GM12892 (cell line): ENCODE measurements at places on chromosomes 1 and 21.

GRCh38 chr1:232302376-232303221 lies 327.3 kb downstream of the SIPA1L2 start:
- DNase-seq: no peak

- peak; percentile 1 for DNase-seq
Observed at GRCh38 chr1:228095938-228096337, 7.2 kb downstream of the C1orf35 start.

DNA sequence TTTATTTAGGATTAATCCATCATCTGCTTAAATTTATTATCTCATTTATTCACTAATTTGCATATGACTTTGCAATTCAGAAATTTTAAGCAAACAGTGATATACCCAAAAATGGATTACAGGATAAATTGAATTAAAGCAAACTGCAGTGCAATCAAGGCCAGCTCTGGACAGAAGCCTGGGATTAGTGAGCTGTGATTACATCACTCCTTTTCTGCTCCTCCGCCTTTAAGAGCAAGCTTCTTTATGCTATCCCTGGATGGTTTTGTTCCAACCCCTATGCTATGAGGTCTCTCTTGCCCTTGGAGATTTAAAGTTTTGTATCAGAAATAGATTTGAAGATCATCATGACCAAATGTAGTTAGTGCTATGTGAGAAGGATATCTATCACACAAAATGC lies 32.6 kb downstream of the GPR52 start:
- DNase-seq: no peak

GRCh38 chr1:177830531-177831135 lies 139.2 kb downstream of the SEC16B start:
- DNase-seq: no peak

DNA sequence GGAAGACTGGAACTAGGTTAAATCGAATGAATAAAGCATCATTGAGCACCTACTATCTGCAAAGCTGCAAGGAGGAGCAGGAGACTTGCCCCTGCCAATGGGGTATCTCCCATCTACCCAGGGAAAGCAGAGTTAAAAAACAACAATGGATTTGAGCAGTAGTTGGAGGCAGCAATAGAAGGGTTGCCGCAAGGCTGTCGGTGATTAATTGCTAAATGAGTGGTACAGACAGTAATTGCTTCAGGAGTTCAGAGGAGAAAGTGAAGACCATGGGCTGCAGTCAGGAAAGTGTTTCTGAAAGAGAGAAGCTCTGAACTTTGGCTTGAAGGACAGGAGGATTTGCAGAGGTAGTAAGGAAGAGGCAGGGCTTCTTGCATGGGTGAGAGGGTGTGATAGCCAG lies 152.9 kb downstream of the ACTL8 start:
- no peak for DNase-seq

GRCh38 chr21:38930853-38931252 lies 125.1 kb downstream of the ETS2 start:
- no peak for DNase-seq

DNA sequence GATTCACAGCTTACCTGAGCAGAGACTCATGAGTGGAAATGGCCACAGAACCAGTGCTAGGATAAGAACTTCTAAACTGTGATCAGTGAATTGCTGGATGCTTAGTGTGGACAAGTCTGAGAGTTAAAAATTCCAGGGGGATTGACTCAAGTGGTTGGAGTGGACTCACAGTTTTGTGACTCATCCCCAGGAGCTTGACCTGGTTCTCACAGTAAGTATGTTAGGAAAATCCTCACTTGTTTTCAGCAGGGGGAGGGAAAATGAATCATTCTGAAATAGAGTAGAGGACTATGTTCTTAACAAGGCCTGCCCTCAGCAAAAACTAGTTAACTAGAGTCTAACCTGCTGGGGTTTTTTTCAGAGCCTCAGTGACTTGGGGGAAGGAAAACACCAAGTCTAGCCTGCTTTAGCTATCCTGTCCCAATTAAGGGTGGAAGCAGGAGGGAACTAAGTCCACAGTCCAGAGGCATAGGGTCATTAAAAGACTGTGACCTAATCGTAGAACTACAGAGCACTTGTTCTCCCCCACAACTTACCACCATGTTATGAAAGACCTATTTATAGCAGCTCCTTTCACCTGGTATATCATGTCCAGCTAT lies 6.1 kb upstream of the CDC73 start:
- no peak for DNase-seq

GRCh38 chr1:228465571-228466146 lies 21.5 kb upstream of the RNF187 start:
- DNase-seq: no peak

GRCh38 chr1:161008869-161009510 lies 12.0 kb downstream of the F11R start:
- no peak for DNase-seq

DNA sequence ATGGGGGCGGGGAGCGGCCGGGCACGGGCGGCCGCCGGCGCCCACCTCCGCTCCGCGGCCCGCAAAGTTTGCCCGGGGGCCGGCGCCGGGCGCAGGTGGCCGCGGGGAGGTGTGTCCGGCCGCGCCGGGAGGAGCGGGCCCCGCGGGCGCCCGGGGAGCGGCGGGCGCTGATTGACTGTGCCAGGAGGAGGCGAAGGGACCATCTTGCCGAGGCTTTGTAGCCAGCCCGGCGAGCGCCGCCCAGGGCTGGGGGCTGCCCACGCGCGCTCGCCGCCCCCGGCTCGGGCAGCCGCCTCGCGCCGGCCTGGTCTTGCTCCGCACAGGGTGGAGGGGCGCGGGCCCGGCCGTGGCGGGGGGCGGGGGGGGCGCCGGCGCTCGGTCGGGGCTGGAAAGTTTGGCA lies 432 bp downstream of the EPHB2 start:
- DNase-seq: no peak

DNA sequence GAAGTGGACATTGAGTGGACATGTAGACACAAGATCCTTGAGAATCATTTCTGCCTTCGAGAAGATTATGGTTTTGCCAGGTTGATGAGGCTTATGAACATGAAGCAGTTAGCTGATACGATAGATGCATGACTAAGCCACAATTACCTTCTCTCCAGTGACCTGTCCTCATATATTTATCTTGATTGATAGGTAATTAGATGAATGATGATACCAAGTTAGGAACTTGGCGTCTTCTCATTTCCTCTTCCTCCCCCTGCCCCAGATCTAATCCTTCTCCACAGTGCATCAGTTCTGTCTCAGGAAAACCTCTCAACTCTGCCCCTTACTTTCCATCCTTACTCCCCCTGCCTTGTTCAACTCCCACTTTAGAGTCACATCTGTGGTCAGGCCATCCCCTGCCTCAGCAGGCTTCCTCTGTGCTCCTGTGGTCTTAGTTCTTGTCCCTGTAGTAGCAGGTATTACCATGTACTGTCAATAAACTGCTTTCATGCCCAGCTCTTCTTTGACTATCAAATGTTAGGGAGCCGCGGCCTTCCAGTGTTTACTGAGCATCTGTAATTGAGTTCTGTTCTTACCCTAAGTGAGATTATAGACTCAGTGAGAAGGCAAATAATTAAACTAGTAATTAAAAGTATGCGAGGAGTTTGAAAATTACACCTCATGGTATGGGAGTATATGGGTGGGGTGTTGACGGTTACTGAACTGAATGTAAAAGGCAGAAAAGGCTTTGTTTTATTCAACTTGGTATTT lies 5.1 kb downstream of the ST6GALNAC3 start:
- no peak for DNase-seq

DNA sequence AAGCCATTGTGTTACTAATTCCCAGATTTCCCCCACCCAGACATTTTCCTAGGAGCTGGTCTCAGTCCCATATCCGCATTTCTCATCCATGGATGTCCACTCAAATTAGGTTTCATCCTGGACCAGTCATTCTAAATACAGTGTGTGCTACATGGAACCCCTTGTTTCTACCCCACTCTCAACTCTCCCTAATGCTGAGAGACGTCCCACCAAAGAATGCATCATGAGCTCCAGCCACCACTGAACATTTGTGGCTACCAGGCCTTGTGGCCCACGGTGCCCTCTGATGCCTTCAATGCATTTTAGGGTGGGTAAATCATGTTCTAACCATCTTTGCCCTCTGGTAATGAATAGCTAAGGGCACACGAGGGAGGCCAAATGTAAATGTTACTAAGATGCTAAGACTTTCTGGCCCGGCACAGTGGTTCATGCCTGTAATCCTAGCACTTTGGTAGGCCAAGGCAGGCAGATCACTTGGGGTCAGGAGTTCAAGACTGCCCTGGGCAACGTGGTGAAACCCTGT lies 13.3 kb upstream of the RAB42 start:
- DNase-seq: no peak

DNA sequence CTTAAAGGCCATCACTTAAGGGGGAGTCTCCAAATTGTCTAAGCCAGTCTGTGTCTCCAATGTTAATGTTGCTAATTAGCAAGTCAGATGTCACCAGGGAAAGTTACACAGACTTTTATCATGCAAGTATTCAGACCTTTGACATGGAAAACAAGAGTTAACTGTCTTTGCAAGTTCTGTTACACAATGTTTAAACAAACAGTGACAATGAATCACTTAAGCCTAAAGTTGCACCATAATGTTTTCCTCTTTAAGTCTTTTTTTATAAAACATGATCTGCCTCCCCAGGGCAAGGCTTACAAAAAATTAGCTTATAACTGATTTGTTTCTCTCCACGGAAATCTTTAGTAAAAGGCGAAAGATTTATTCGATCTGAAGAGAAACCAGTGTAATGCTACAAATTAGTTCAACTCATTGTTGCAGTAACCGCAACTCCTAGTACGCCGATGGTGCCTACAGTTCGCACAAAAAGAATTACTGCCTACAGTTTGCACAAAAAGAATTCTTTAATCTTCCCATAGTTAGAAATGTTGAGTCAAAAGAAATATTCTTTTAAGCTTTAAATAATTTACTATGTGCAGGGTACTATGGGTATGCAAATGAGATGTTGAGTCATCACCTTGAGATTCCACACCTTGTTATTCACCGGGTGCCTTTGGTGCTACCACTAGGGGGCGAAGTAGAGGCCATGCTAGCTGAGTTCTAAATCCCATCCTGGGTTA lies 45.3 kb downstream of the HHAT start:
- no peak for DNase-seq

DNA sequence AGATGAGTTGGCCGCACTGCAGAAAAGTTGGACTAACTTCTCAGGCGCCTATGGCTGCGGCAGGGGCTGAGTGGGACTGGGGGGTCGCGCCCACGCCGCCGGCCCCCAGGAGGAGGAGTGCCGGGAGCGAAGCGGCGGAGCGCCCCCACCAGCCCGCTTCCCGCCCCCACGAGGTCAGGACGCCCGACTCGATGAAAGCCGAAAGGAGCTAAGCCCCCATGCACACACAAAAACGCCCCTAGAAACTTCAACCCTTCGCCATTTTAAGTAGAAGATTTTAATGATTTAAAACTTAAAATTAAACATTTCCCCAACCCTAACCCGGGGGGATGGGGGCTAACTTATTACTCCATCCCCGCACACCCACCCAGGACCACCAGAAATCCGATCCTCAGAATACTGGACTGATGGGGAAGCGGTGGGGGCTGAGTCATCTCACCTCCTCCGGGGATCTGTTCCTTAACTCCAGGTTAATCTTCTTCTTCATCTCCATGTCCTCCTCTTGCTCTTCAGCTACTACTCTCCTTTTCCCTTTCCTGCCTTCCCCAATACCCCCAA lies 539 bp downstream of the ANP32E start:
- DNase-seq: no peak

DNA sequence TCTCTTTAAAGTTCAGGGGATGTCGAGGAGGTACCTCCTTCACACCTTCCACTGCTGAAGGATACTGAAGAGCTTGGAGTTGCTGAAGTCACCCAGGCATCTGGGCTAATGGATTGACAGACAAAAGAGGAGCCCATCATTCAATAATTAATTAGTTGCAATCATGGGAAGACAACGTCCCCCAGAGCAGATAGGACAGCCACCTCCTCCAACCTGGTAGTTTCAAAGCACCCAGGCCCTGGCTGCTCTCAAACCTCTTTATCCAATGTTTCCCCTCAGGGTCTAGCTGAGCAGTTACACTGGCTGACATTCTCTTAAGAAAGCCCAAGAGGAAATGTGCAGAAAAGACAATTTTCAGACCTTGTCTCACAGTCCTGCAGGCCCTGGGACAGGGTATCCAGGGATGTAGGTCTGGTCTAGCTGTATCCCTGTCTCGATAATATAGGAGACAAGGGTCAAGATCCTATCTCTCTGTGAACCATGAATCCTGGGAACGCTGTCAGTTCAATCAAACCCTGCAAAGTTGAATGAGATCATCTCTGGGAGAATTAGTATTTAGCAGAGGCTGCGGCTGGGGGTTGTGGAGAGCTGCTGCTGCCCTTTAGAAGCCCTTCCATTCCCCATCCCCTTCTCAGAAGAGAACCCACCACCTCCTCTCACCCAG lies 1.1 kb downstream of the TSPAN2 start:
- DNase-seq: no peak

DNA sequence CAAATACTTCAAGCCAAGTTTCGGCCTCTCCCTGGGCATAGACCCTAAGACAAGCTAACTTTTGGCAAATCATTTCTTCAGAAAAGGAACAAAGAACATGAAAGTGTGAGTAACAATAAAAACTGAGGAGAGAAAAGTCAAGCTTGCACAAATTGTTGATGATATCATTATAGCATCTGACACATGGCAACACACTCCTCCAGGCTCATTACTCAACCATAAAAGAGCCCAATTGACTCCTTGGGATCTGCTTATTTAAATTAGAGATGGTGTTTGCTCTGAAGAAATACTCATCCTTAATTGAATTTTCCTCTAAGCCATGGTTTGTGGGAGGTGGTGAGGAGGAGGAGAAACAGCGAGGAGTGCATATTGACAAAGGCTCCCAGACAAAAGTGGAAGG lies 54.5 kb downstream of the TNFSF4 start:
- DNase-seq: no peak

- peak; percentile 27 for DNase-seq
Observed at GRCh38 chr1:39230261-39231190, 26.0 kb downstream of the MACF1 start.

GRCh38 chr1:113808450-113809195 lies 3.7 kb downstream of the RSBN1 start:
- no peak for DNase-seq

DNA sequence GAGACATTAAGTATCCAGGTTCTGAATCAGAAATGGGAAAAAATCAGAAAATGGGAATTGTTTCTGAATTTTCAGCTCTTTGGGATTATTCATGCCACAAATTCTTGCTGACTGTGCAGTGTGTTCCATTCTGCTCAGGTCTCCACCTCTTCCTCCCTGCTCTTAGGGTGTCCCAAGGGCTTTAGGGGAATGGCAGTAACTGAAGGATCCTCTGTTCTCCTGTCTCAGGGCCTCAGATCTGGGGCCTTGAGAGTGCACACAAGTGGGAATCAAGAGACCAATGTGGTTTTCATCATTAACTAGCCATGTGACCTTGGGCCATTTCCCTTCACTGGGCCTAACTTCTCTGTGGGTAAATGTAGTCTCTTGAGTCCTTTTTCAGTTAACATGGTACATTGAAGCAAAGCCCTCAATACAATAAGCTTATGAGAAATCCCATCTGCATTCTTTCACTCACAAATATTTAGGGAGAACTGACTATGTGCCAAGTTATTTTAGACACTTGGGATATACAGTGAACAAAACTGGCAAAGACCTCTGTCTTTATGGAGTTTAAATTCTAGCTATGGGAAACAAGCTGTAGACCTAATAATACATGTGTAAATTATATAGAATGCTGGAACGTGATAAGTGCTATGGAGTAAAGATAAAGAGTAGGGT lies 75.7 kb upstream of the SPATA6 start:
- DNase-seq: no peak

- no peak for DNase-seq
Observed at GRCh38 chr21:40284409-40284808, 417.2 kb downstream of the PCP4 start.

GRCh38 chr1:168210312-168210711 lies 15.5 kb upstream of the SFT2D2 start:
- no peak for DNase-seq

- DNase-seq: no peak
Observed at GRCh38 chr1:192983349-192983980, 75.7 kb downstream of the UCHL5 start.
